ENCODE measurements at places on chromosomes 16 and 17. TPM values are rescaled to one million over a fixed set of nuclear protein-coding genes. Genes with fewer than 3 reads are reported as not detected.

GRCh38 chr17:64185101-64185500, 55.2 kb upstream of the ERN1 start:
- no peak for DNase-seq

DNA sequence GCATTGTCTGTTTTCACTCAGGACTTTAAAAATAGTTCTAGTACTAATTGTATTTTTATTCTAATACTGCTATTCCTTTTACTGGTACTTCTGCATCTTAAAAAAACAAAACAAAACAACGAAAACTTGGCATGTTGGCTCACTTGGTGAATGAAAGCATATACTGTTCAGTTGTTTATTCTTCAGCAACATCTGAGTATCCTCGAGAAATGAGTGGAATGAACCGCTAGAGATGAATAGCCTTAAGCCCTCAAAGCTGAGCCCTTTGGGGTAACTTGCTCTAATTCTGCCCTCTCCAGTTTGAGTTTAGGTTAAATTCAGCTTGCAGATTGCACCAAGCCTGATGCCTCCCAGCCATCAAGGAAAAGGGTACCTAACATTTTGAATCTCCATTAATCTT, 126.5 kb downstream of the WWOX start:
- DNase-seq = no peak

DNA sequence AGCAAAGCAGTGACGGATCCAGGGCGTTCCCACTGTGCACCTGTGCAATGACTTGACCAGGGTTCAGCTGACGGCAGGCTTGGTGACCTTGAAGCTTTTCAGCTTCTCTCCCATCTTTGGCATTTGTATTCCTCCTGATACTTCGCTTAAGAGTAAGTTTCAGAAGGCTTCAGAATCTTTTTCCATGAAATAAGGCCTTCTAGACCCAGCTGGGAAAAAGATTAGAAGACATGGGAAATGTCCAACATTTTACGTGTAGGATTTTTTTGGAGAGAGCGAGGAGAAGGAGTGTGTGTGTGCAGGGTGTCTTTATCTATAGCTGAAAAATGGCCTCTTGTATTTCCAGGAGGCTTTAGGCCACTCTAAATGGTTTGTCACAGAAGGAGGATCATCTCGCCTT, 104.1 kb downstream of the BANP start:
- DNase-seq = peak; percentile 65

DNA sequence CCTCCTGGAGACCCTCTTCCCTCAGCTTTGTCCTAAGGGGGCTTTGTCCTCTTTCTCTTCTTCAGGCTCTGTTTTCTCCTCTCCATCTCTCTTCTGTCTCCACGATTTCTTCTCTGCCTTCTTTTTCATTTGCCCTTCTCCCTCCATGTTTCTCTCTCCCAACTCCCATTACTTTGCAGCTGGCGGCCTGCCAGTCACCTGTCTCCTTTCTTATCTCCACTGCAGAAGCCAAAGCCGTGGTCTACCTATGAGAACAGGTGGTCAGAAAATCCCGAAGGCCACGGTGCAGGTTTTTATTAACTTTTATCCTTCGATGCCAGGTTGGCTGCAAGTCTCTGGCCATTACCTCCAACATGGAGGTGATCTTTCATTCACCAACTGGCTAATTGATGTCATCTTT, 45.1 kb downstream of the FZD2 start:
- DNase-seq = no peak

The LGALS9B gene
- not detected for polyA plus RNA-seq

DNA sequence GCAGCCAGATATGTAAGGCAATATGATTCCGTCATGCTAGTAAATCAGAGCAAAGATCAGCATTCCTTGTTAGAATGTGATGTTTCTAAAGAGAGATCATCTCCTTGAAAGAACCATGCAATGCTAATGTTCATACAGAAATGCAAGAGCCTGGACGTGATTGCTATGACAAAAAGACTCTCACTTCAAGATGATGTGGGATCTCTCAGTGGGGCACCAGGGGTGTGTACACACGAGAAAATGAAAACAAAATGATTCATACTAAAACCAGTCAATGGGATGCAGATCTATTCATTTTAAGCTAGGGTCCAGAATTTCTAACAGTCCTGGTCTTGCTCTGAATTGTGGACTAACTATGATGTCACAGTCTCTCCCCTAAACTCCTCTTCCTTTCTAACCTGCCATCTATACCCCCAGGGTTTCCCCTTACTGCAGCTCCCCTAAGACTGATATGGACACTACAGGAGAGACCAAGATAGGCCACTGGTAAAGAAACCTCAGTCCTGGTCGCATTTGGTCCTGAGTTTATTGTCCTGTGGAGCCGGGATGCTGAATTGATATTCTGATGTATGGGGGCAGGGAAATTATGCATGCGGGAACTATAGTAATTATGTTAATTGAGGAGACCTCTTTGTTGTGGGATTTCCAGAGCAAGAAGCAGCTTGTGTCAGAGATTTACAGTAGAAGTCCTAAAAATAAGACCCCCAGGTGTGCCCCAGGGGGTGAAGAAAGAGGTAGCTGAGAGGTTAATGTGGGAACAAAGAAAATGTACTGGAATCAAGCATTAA, 179.0 kb downstream of the PMP22 start:
- DNase-seq = no peak

The HIGD1B gene
- polyA plus RNA-seq = 4.2 TPM

- DNase-seq = peak; percentile 75
Observed at GRCh38 chr17:51120739-51121619, at the start of gene SPAG9. TSS of gene SPAG9 (minus strand) at chr17:51120868. CDS start at chr17:51120656, 212 bp downstream.

The CES5A gene
- polyA plus RNA-seq = not detected

The CACNA1H gene
- polyA plus RNA-seq = 51.6 TPM

- DNase-seq = no peak
Observed at GRCh38 chr17:44884941-44885340, 14.3 kb downstream of the EFTUD2 start.

- DNase-seq = no peak
Observed at GRCh38 chr17:2414446-2415064, 13.7 kb upstream of the MNT start.

GRCh38 chr16:2436110-2436509, 6.9 kb downstream of the CCNF start:
- DNase-seq = no peak

The C16orf86 gene
- polyA plus RNA-seq = 2.4 TPM

GRCh38 chr17:74641224-74641957, 17.9 kb upstream of the CD300E start:
- no peak for DNase-seq

The SBK1 gene
- 21.8 TPM for polyA plus RNA-seq

The ZNF423 gene
- polyA plus RNA-seq = 26.2 TPM

DNA sequence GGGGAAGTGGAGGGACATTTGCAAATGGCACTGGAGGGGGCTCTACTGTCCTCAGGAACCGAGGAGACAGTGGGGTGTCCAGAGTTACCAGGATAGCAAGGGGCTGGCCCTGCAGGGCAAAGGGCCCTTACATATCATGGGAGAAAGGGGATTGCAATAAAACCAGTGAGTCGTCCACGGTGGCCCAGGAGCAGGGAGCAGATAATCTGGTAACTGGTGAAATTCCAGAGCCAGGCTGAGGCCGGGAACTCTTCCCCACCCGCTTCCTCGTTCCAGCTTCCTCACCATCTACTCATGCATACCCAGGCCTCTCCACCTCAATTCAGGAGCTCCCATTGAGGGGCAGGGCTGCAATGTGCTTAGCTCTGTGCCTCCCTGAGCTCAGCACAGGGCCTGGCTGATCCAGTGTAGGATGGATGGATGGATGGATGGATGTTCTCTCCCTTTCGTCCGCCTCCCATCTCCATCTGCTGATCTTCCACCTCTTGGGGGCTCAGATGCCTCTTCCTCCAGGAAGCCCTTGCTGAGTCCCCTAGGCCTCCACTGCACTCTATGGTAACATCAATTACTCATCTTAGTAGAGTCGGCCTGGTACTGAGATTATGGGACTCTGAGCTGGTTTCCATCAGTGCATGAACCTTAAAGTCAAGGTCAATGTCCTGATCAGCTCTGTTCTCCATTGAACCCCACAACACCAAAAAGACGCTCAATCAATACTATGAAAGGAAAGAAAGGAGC, 41.2 kb upstream of the NDRG4 start:
- no peak for DNase-seq

DNA sequence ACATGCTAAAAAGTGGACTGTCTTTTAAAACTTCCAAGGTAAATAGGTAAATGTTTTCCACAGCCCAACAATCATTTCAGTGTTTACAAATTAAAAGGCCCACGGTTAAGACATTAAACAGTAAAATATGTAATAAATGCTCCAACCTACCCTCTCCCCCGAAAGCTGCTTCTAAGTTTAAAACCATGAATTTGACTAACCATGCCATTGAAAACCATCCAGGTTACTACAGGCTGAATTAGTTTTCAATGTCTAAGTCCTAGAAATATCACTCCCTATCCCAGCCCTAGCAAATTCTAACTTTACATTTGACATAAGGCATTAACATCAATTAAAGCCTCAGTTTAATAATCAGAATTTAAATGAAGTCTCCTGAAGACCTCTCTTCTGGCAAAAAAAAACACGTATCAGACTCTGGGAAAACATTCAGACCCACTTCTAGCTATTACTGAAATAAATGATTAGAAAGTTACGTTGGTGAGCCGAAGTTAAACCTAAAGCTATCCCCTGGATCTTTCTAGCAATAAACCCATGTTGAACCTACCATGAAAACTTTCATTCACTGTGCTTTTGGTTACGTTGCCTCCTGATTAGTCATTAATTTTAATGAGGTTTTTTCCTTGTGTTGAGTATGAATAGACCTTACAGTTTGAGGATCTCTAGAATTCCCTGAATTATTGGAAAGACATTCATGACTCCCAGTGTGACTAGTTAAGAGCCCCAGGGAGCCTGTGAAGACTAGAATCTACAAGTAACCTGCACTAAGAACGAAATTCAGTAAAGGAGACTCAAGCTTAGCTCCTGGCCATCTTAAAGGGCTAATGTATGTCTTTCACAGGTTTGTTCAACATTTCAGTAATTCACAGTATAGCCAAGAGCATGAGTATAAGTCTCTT, 1.7 kb upstream of the POLG2 start:
- no peak for DNase-seq

The PRR35 gene
- polyA plus RNA-seq = 0.14 TPM

The TEX14 gene
- 2.1 TPM for polyA plus RNA-seq

- no peak for DNase-seq
Observed at GRCh38 chr17:14579716-14580115, 278.8 kb downstream of the HS3ST3B1 start.

GRCh38 chr17:16313139-16314090, 39.9 kb downstream of the CENPV start:
- DNase-seq = no peak

The TMED6 gene
- polyA plus RNA-seq = 1.5 TPM

DNA sequence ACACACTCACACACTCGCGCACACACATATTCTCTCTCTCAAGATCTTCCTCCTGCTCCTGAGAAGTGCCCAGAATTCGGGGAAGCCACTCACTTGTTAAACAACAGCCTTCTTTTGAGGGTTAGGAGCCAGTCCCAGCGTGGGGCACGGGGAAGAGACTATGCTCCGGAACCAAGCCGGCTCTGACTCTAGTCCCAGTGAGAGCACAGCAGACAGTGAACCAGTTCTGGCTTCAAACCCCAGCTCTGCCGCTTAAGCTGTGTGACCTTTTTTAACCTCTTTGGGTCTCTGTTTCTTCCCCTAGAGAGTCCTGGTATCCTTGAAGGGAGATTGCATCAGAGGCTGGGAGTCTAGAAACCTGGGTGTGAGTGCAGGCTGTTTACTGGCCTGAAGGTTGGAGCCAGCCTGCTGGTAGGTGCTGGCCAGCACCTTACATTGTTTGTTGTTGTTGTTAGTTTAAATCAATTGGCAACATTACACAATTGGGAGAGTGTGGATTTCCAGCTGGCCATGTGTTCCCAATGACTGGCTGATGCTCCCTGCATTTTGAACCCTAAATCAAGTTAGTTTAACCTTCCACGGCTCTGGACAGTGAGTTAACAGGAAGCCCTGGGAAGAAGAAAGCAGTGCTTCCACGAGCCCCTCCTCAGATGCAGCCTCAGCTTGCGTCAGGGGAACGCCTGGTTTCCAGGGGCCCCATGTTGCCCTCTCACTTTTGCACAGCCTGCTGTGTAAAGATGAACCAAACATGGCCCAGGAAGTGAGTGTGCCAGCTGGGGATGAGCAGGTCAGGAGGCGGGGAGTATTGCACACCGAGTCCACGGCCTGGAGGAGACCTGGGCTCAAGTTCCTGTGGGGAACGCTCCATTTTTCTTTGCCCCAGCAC, 71.5 kb downstream of the GAS7 start:
- no peak for DNase-seq

DNA sequence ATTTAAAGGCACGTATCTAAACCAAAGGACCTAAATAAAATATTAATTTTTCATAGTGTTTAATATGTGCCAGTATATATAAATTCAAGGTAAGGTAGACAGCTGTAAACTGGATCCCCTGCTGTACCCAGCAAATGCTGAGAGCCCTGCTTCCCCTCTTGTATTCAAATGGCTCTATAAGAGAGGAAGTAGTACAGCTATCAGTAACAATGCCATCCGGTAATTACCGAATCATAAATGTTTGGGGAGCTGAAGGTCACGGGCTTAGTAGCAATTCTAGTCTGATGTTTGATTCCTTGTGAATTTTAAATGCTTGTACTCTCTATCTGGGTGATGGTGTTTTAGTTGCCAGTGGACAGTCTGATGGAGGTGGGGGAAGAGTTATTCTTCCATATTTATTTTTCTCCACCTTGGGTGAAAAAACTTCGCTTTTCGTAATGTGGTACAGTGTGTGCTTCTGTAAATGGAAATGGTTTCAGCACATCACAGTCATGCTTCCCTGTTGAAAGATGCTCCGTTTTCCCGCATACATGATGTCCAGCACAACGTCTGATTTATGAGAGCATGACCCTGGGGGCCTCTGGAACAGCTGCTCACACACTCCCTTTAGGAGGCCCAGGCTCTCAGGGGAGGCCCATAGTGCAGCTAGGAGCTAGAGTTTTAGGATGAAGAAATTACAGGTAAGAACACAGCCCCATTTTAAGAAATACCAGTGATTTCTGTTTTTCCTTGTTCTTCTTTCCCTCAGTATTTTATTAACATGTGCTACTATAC, 423.9 kb downstream of the WWOX start:
- no peak for DNase-seq

The TRPV3 gene
- 1.2 TPM for polyA plus RNA-seq

- DNase-seq = no peak
Observed at GRCh38 chr17:42779304-42779935, 990 bp upstream of the WNK4 start.

The LPO gene
- polyA plus RNA-seq = 0.19 TPM

- no peak for DNase-seq
Observed at GRCh38 chr16:6611535-6611934, 721.1 kb upstream of the RBFOX1 start.

- DNase-seq = peak; percentile 58
Observed at GRCh38 chr16:75385507-75386152, 47.7 kb downstream of the CFDP1 start.
